ENCODE measurements at places on chromosomes 5 and 9.

DNA sequence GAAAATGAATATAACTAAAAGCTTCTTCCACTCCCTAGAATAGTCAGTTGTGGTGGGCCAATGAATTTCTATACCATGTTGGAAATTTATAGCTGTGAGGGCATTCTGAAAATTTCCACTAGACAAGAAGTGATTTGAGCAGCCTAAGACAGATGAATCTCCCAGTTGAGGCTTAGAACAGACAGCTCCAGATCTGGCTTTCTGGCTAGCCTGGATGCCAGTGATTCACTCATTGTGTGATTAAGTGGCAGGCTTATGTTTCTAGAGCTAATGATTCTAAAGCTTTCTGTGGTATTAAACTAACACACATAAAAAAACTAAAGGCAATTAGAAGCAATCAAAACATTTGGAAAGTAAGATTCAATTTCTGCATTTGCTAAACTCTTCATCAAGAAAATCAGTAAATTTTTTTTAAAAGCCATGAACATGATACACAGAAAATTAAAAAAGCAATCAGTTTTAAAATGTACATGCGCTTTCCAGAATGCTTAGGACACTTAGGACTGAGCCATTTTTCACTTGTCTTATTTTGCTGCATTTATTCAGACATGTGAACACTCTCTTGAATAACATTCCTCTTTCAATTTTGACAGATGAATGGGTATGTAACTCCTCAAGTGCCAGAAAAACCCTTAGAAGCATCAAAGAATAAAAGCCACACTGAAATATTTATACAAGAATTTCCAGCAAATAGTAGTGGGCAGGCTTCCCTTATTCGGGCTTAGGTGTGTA lies 100.5 kb upstream of the GNAQ start:
- no peak for DNase-seq

GRCh38 chr5:133930061-133930812 lies 38.2 kb downstream of the C5orf15 start:
- no peak for DNase-seq

DNA sequence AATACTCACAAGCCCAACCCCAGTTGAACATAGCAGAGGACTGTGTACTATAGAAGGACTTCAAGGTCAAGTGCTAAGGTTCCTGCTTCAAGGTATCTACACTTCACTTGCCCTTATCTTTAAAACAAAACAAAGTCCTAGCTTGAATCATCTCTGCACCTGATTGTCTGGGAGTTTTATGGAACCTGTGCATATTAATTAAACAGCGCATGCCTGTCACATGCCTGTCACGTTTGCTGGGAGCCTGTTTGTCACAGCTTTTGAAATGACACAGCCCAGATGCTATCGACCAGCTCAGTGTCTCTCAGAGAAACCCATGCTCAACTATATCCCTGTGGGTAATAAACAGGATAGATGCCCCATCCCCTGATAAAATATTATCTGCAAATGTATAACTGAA lies 476.0 kb downstream of the ZSWIM6 start:
- no peak for DNase-seq

GRCh38 chr9:618478-618877 lies 223.0 kb upstream of the DMRT1 start:
- DNase-seq: no peak

GRCh38 chr5:58066557-58066956 lies 393.3 kb downstream of the PLK2 start:
- DNase-seq: no peak

DNA sequence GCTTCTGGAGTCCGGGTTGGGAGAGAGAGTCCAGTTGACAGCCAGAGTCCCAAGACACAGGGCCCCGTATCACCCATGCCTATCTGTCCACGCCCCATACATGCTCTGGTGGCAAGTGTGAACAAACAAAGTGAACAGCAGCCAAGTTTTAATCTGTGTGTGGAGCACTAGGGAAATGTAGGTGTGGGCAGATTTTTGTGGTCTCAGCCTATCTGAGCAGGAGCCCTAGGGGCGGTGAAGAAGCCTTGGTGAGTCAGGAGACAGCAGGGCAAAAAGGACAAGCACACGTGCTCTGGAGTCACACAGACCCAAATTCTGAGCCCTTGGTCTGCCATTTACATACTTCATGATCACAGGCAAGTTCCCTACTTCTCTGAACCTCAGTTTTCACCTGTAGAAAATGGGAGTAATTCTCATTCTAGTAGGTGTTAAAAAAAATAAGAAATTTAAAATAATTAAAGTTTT lies 23.2 kb downstream of the EGR1 start:
- peak; percentile 44 for DNase-seq

DNA sequence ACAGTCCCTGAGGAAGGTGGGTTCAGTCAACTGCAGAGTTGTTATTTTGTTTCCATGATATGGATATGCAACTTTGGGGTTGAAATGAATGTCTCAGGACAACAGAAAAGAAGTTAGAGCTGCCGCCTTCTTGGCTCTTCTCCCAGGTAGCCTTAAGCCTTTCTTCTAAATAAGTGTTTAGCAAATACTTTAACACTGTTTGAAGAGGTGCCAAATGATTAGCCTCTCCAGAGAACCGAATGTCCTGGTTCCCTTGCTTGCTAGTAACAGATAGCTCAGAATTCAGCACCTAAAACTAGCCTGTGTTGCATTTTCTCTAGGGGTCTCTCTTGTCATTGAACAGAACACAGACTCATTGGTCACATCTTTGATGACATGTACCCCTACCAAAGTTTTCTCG lies 127.7 kb upstream of the PIK3R1 start:
- no peak for DNase-seq

DNA sequence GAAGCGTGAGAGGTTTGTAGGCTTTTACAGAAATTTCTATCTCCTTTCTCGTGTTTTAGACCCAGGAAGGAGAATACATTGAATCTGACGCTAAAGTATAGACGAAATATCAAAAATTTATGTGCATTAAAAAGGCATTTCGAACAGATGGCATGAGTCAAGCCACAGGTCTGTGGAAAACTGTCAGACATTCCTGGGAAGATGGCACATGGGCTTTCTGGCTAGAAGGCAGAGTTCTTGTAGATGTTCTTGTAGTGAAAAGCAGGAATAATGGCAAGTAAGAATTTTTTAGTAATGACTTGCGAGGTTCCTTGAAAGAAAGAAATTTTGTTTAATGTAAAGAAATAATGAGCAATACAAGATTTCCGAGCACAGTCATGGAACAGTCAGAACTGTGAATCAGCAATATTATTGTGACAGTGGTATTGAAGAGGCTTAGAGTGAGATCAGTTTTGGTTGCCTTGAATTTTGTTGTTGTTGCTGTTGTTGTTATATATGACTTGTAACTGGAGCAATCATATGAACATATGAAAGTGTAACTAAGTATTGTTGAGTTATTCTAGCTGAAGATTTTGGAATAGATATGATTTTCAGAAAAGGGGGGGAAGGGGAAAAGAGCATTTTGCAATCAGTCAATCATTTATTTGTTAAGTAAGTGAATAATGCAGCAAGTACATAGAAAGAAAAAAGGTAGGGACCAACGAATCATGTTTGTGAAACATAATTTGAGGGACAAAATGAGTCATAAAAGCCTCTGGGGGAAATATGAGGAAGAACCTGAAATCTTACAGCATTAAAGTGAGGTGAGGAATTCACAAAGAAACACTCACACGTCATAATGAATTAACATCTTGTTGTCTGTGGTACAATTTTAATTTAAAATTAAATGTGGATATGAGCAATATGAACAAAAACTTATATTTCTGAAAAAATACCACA lies 339.0 kb upstream of the CTNND2 start:
- no peak for DNase-seq
